Activated T-helper 1 cell treated with anti-CD3 and anti-CD28 coated beads, Interleukin-12 subunit alpha, Interleukin-12 subunit beta, Interleukin-2, Interleukin-4 antibody, amounts not matched to agents 30 ng/mL and 10 ng/mL and 1 ng/mL, durations not matched to agents 14 hours and 24 hours and 36 hours (primary cell): ENCODE measurements at places on chromosomes 6 and 20.

GRCh38 chr6:67736816-67737215, 898.3 kb upstream of the ADGRB3 start:
- DNase-seq = no peak

DNA sequence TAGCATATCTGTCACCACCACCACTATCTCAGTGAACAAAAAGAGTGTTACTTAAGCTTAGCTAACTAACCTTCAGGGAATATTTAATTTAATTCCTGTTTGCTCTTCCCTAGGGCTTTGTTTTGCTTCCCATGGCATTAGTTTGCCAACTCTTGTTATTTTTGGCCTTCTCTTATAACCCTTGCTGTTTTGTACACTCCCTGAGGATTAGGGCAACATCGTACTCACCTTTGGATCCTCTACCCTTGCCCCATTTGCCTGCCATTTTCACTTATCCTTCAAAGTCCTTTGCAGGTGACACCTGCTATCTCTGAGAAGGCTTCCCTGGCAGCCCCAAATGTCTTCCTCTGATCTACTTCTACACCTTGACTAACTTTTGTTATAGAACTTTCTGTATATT, 23.7 kb downstream of the ACOT13 start:
- DNase-seq = no peak

GRCh38 chr6:138803861-138804260, 8.0 kb downstream of the ECT2L start:
- DNase-seq = no peak

- DNase-seq = no peak
Observed at GRCh38 chr6:181049-181654, 111.1 kb upstream of the DUSP22 start.

DNA sequence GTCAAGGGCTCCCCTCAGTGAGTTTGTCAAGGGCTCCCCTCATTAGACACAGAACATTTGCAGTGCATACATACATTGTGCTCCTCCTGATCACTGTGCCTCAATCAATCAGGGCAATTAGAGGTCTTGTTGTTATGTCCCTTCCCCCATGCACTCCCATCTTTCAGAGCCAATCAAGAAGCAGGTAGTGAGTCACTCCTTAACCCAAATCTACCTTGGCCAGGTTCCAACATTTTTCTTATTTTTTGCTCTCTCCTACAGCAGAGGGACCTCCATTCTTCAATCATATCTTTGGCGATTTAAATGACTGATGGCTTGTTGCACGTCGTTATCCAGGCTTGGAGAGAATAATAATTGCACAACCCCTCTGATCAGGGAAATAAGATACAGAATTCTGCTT, 409.9 kb upstream of the SPTLC3 start:
- DNase-seq = no peak

- DNase-seq = peak; percentile 31
Observed at GRCh38 chr6:158040051-158040803, 58.6 kb downstream of the SYNJ2 start.

DNA sequence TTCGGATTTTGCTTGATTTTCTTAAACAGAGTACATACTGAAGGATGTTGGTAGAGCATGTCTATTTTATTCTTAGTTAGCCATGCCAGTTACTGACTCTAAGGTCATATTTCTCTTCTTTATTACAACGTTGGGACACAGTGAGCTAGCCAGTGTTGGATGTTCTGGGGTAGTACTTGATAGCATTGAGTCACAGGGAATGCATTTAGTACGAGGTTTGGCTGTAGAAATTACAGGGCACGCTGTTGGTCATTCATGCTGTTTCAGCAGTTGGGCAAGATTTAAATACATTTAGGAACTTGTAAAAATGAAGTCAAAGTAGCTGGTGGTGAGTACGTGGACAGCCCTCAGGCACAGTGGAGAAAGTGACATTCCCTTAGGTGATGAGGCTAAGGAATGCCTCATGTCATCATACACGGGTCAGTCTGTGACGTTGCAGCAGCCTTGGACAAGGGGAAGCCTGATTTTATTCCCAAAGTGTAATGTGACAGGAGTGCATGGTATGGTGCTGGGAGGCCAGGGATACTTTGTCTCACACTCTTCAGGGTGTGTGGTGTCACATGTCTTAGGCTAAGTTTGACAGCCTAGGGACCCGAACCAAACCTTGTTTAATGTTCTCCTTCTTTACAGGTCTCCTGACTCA, 57.7 kb upstream of the SLC22A1 start:
- no peak for DNase-seq

DNA sequence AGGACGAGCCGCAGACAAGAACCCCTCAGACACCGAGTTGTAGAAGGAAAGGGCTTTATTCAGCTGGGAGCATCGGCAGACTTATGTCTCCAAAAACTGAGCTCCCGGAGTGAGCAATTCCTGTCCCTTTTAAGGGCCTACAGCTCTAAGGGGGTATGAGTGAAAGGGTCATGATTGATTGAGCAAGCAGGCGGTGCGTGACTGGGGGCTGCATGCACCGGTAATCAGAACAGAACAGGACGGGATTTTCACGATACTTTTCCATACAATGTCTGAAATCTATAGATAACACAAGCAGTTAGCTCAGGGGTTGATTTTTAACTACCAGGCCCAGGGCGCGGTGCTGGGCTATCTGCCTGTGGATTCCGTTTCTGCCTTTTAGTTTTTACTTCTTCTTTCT, 226.4 kb upstream of the PLCB4 start:
- DNase-seq = no peak
